ENCODE measurements at places on chromosomes 13 and 19. TPM values are rescaled to one million over a fixed set of nuclear protein-coding genes. Genes with fewer than 3 reads are reported as not detected.

DNA sequence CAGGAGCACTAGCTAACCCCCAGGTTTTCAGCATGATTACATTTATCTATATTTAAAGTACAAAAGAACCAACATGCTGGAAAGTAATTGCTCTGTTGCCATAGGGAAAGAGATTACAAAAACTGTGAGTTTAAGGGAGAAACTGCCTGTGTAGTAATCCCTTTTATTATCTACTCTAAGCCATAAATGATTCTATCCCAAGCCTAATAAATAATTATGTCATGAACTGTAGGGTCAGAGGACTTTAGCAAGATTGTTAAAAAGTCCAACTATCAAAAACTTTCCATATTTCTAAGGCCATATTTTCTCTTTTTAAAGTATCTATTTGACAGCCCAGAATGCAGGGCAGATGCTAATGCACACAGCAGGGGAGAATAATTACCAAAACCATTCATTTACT, 573.8 kb upstream of the MIR17HG start:
- no peak overlapping the region for H3K27ac ChIP-seq
- no peak overlapping the region for H3K4me3 ChIP-seq
- H3K4me1 ChIP-seq = no peaks in the 10 kb centered on the region
- no peak for DNase-seq
- no peaks in the 10 kb centered on the region for H3K27me3 ChIP-seq
- no peaks in the 10 kb centered on the region for H3K36me3 ChIP-seq

DNA sequence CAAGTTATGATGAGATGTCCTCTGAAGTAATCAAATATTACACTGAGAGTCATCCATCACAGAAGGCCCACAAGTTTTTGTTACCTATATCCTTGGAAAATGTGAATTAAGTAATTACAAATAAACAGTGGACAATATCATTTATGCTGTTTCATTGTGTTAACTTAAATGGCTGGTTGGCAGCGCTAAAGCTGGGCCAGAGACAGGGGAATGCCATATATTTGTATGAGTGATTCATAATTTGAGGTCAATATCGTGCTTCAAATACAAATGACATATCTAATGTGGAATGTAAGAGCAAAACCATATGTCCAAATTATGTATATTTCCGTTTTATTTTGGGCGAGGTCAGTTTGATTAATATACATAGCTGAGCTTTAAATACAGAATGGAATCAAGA, 1556.2 kb downstream of the SLITRK5 start:
- no peak overlapping the region for H3K27ac ChIP-seq
- DNase-seq = no peak
- H3K36me3 ChIP-seq = no peaks in the 10 kb centered on the region
- H3K27me3 ChIP-seq = no peaks in the 10 kb centered on the region

DNA sequence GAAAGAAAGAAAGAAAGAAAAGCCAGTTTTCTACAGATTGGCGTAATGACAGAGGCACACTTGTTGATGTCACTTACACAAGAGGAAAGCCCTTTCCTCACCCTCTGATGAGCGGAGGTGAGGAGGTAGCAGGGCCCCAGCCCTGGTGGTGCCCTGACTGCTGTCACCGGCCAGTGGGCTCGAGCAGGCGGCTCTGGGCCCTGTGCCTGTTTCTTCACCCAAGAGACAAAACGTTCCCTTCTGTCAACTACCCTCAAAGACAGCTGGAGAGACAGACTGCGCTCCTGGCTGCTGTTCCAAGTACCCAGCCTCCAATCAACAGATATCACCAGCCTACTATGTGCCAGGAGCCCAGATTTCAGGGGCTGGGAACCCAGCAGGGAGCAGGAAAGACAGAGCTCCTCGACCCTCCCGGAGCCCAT, 10.1 kb downstream of the EPS15L1 start:
- DNase-seq = no peak
- H3K4me1 ChIP-seq = peaks cover 23% of the 10 kb centered on the region
- H3K36me3 ChIP-seq = no peaks in the 10 kb centered on the region
- H3K27ac ChIP-seq = no peak overlapping the region

- no peak for DNase-seq
- no peak overlapping the region for H3K4me3 ChIP-seq
- peaks cover 14% of the 10 kb centered on the region for H3K27me3 ChIP-seq
Measured at GRCh38 chr13:99155821-99156220, 44.8 kb upstream of the UBAC2 start.

GRCh38 chr19:2807379-2808128, 12.1 kb upstream of the ZNF554 start:
- peaks cover 76% of the 10 kb centered on the region for H3K36me3 ChIP-seq
- H3K27me3 ChIP-seq = no peaks in the 10 kb centered on the region
- H3K27ac ChIP-seq = no peak overlapping the region
- no peak overlapping the region for H3K4me3 ChIP-seq

DNA sequence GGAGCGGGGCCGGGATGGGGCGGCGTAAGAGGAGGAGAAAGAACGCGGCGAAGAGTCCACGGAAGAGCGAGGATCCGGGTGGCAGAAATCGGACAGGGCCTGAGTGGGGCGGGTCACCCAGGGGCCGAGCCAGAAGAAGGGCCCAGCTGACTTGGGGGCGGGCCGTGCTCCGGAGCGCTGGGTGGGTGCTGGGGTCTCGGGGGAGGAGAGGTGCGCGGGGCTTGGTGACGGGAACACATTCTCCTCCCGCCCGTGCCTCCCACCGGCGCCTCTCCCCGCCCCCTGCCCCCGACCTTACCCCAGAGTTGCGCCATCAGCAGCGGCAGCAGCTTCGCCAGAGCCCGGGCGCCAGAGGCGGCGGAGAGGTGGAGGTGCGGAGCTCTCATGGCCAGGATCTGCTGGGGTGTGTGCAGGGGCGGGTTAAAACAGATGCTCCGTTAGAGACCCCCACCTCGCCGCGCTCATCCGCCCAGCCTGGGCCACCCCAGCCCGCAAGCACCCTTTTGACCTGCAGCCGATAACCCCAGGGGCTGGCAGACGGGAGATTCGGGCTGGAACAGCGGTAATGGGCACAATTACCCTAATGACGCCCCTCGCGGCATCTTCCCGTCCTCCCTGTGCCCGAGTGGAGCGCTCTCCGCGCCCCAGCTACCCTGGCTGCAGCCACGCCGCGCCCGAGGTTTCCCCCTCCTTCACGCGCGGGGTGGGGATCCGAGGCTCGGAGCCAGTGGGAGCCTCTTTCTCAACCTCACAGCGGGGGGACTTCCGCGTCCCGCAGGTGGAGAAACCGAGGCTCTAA, 565 bp downstream of the KLK10 start:
- no peaks in the 10 kb centered on the region for H3K36me3 ChIP-seq
- DNase-seq = no peak
- peaks cover 41% of the 10 kb centered on the region for H3K27me3 ChIP-seq
- H3K4me1 ChIP-seq = peaks cover 5% of the 10 kb centered on the region

The ZNF536 gene
- total RNA-seq = 0.79 TPM

The ADGRL1 gene
- 4.9 TPM for total RNA-seq

The CPT1C gene
- total RNA-seq = 0.05 TPM
